Karpas-422 (cell line): ENCODE measurements at places on chromosomes 5 and 9. TPM values are rescaled to one million over a fixed set of nuclear protein-coding genes. Genes with fewer than 3 reads are reported as not detected.

Gene SCGB3A2
- total RNA-seq, result not detected in 2 replicates

Gene SLC2A6
- 10.6 and 32.0 TPM in 2 replicates for total RNA-seq

Gene SPATA31D1
- total RNA-seq, result not detected in 2 replicates

Gene ADGRD2
- total RNA-seq, result not detected in 2 replicates

Gene PCDHGA5
- total RNA-seq, result 8.8 and 9.7 TPM in 2 replicates

Gene TRIO
- total RNA-seq, result 0.04 and 0.25 TPM in 2 replicates

Gene LRRC8A
- total RNA-seq, result 6.3 and 7.8 TPM in 2 replicates

Gene PDE6A
- total RNA-seq, result not detected in 2 replicates

Gene NR2F1
- total RNA-seq, result not detected in 2 replicates

Gene ST8SIA4
- total RNA-seq, result 17.1 and 20.4 TPM in 2 replicates

Gene CWC27
- 19.5 and 24.5 TPM in 2 replicates for total RNA-seq
